ENCODE measurements at places on chromosomes 1 and 21. TPM values are rescaled to one million over a fixed set of nuclear protein-coding genes. Genes with fewer than 3 reads are reported as not detected.
A peak's percentile ranks its signal among the peaks of the same experiment; 100 is the strongest.

- DNase-seq: no peak
Observed at GRCh38 chr1:201408176-201408833, 9.2 kb upstream of the LAD1 start.

DNA sequence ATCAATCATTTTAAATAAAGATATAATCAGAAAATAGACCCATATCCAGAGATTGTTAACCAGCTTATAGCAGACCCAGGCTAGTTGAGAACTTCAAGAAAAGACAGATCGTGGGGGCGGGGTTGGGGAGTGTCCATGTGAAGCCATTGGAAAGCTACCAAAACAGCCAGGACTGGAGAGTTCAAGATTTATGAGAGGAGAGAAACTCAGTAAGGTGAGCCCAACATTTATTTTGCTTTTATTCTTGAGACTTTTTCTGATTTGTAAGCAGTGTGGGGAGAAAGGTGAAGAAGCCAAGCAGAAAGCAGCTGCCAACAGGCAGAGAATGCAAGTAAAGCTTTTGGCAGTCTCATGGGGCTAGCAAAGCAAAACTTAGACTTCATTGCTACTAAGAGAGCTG, 179.9 kb downstream of the VPS13D start:
- DNase-seq: peak; percentile 70

DNA sequence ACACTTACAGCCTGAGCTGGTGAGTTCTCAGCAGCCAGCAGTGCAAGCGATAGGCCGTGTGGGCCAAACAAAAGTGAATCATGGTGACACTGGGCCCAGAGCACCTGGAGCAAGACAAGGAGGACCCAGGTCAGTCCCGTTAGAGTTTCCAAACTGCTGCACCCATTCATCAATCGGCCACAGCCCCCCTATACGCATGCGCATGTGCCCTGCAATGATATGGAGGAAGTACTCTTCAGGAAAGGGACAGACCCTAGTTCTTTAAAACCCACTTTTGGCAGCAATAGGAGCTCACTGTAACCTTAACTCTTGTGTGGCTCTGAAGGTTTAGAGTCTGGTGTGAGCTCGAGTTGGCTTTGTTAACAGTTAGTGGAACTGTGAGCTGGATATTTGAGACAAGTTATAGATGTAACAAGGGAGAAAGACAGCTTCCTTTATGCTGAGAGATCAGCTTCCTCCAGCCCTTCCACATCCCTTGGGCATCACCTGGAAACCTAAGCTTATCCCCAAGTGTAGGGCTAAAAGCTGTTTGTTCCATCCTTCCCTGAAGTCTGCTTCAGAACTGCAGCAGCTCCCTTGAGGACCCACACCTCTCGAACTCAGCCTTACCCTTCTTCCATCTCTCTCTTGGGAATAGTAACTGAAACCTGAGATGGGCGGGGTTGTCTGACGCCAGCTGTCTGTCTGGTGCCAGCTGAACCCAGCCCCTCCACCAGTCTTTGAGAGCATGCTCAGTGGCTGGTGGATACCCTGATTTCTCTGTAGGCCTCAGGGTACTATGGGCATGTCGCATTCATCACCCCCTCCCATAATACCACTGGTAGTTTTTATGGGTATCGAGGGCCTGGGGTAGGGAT, 17.7 kb downstream of the NMNAT1 start:
- peak; percentile 27 for DNase-seq

The ANGPTL3 gene
- polyA plus RNA-seq: 8.1 TPM

- no peak for DNase-seq
Observed at GRCh38 chr1:221782477-221782876, 40.6 kb upstream of the DUSP10 start.

DNA sequence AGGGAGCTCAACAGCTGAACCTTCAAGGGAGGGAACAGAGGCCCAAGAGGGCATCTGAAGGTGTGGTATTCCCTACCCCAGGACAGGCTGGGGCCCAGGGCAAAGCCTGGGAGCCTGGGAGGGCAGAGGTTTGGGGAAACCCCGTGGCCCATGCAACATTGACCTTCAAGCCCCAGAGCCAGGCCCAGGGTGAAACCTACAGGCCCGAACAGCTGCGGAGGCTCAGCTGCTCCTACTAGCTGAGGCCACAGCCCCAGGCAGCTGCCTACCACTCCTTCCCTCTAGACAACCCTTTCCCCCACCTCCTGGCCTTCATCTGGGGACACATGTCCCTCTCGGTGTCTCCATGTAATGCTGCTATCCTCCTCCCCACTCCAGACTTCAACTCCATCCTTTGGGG, 3.2 kb downstream of the LAD1 start:
- DNase-seq: no peak
